ENCODE measurements at places on chromosomes 5 and 9.

DNA sequence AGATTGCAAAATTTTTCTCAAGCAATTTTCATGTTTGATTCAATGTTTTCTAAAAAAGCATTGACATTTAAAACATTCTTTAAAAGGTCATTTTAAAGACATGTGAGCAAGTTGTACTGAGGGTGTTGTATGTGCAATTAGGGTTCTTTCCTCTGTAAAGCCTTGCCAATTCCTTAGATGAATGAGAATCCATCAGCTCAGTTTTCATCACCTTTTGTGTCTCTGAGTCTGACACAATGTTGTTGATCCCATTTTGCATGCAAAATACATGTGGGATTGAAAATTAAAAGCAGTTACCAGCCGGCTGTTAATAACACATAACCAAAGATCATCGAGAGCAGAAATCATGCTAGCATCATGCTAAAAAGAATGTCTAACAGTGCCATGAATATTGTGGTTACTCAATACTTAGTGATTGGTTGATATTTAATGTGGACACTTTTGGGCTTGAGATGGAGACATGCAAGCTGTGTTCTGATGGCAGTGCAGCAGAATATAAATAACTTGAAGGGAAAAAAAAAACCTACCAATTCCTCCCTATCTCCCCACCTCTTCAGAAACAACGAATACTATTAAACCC, 57.7 kb downstream of the FGF10 start:
- no peak for DNase-seq

- DNase-seq: no peak
Measured at GRCh38 chr5:75282581-75282980, 45.9 kb upstream of the ANKRD31 start.

- no peak for DNase-seq
Measured at GRCh38 chr5:32193591-32193990, 19.5 kb upstream of the GOLPH3 start.

GRCh38 chr5:174106997-174107655, 61.6 kb downstream of the NSG2 start:
- DNase-seq: no peak

DNA sequence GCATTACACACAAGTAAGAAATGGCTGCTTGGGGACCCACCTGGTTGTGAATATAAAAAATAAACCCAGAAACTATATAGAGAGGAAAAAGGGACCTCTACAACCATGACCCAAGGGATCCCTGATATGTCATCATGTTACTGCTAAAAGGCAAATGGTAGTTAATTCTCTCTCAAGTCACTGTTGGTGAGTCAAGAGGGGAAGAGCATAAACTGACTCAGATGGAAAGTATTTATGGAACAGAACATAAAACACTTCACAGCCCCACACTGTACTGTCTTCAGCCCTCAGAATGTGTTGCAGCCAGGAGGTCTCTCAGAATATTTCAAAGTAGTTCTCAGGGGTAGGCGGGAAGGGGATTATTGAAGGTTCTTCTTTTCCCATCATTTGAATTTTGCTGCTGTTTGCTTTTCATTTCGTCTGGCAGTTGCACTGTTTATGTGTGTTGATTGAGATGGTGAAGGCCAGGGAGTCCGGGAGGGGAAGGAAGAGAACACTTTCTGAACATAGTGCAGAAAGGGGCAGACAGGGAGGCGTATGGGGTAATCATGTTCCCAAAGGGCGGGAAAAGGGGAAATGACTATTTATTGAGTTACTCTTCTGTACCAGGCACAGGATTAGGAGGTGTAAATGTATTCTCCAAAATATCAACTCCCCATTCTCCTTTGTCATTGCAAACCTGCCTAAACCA, 85.5 kb downstream of the TEK start:
- DNase-seq: no peak

GRCh38 chr9:137457406-137458193, 1.5 kb downstream of the NSMF start:
- no peak for DNase-seq
